ENCODE measurements at places on chromosomes 4 and X. TPM values are rescaled to one million over a fixed set of nuclear protein-coding genes. Genes with fewer than 3 reads are reported as not detected.

SOD3 gene
- not detected for total RNA-seq

SSR4 gene
- 265 TPM for total RNA-seq

RAB33A gene
- total RNA-seq, result 20.6 TPM

ERVMER34-1 gene
- 0.56 TPM for total RNA-seq

SHOX gene
- not detected for total RNA-seq

VCX2 gene
- not detected for total RNA-seq

- no peak for DNase-seq
These were observed 923.6 kb upstream of the TENM3 start for GRCh38 chr4:181319629-181320028.

- DNase-seq, result no peak
These were observed 3.3 kb downstream of the IL13RA1 start for GRCh38 chrX:118730500-118731247.

DNA sequence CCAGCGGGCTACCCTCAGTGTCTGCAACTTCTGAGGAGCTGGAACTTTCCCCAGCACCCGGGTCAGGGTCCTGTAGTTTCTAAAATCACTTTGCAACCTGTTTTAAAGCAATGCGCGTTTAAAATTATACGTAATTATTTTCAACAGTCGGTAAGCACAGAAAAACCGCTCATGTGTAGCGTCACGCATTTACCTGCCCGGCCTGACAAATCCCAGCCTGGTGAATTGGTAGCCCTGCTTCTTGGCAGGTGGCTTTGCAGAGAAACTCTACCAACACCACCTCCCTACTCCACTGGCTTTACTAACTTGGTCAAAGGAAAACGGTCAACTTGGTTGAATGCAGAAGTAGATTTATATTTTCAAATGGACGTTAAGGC is 640 bp downstream of the BANK1 start:
- no peak for DNase-seq

- DNase-seq, result no peak
These were observed 22.4 kb downstream of the IL3RA start for GRCh38 chrX:1358793-1359476.

GRCh38 chr4:155599596-155599995 is 67.1 kb upstream of the GUCY1A1 start:
- no peak for DNase-seq

DNA sequence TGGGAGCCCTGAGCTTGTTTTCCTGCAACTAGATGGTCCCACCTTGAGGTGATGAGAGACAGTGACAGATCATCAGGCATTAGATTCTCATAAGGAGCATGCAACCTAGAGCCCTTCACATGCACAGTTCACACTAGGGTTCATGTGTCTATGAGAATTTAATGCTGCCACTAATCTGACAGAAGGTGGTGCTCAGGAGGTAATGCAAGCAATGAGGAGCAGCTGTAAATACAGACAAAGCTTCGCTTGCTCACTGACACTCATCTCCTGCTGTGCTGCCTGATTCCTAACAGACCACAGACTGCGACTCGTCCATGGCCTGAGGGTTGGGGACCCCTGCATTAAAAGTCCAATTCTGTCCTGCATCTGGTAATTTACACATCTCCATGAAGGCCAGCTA is 141.6 kb downstream of the KCNIP4 start:
- no peak for DNase-seq

GRCh38 chrX:23773601-23774175 is 9.3 kb upstream of the SAT1 start:
- DNase-seq, result peak; percentile 85

DNA sequence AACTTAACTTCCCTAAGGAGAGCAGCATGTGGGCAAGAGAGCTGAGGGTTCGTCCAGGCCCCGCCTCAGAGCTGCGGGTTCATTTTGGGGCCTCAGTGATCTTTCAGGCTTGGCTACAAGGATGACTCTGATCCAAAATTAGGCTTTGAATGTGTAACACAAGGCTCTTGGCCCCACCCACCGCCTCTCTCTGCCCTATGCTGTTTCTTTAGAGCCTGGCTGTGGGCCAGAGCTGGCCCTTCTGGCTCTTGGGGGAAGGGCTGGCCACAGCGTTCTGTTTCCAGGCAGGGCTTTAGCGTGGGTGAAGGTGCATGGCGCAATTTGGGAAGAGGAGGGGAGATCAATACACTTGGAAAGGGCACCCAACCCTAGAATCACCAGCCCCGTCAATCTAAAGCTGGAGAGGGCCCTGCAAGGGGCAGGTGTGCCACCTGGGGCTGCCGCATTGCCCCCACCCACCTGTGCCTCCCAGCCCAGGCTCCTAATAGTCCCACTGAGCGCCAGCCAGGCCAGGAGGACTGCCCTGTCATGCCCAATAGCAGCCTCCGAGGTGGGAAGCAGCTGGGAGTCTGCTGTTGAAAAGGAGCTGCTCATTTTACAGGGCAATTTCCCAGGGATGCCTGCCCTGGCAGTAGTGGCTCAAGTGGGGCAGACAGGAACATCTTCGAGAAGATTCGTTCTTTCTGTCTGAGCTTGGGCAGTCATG is 84.5 kb upstream of the MAML3 start:
- DNase-seq, result no peak

DNA sequence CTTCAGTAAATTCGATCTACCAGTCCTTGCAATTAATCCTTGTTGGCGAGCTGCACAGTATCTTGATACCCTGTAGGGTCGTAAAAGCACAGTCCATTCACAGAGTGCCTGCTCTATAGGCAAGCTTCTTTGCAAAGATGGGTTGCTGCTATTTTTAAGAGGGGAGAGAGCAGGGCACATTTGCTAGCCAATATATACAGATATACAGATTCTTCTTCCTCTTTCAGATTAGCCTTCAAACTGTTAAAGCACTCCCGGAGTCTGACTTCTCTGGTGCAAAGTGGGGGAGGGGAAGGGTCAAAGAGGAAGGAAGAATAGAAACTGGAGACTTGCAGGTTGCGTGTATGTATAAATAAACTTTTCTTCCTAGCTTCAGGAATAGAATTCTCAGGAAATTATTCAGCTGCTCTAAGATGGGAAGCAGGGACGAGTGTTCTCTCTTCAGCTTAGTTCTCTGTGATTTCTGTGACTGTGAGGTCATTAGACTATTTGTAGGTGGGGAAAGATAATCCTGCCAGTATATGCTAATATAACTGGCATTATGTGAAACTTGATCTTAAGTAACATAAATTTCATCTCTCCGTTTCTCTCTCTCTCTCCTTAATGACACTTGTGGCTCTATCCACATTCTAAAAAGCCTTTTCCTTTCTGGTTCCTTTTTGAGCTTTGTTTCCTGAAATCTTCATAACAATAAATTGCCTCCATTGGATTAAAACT is at the start of gene CYSLTR1:
Gene CYSLTR1 (minus strand): TSS at position 242 of the 717 bp plus-strand sequence. CDS start 53,865 bp downstream, outside the sequence.
- peak; percentile 69 for DNase-seq

DNA sequence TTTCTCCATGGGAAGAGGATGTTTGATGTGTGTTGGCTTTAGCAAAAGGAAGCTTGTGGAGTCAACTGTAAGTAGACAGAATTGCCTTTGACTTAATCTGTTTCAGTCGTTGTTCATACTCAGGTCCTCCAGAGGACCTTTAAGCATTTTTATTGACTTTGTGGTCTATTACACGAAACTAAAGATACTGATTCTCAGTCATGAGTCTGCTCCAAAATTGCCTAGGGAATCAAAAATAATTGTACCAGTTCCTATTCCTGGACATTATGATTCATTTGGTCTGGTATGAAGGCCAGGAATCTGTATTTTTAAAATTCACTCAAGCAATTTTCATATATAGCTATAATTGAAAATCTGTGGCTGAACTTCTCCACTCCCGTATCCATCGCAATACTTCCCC is 38.6 kb downstream of the AR start:
- no peak for DNase-seq

DNA sequence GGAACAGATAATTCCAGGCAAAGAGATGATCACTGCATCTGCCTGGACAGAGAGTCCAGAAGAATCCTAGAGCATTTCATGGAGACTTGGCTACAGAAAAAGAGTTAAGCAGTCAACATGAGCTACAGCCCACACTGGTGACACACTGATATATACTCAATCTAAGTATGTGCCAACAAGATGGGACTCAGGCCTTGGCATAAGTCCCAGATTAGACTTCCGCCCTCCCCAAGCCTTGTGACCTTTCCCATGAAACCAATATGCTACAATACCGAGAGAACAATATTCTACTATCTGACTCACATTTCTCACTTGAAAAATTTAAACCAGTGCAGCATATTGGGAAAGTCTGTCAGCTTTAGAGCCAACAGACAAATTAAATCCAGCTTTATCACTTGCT is 65.7 kb upstream of the SLITRK2 start:
- DNase-seq, result no peak

DNA sequence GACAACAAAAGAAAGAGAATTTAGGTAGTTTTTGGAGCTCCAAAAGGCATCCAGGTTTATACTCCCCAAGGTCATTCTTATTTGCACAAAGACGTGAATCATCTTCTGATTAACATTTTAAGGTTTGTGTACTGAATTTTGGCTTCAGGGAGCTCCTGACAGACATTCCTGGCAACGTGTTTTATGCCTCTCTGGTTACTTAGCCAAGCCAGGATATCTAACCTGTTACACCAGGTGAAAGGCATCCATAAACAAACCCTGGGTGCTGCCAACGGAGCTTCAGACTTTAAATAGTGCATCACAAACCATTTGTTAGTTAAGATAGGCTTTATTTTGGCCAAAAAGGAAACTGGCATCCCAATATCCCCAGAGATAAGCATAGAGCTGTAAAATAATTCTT is 997.3 kb downstream of the ARAP2 start:
- no peak for DNase-seq

DNA sequence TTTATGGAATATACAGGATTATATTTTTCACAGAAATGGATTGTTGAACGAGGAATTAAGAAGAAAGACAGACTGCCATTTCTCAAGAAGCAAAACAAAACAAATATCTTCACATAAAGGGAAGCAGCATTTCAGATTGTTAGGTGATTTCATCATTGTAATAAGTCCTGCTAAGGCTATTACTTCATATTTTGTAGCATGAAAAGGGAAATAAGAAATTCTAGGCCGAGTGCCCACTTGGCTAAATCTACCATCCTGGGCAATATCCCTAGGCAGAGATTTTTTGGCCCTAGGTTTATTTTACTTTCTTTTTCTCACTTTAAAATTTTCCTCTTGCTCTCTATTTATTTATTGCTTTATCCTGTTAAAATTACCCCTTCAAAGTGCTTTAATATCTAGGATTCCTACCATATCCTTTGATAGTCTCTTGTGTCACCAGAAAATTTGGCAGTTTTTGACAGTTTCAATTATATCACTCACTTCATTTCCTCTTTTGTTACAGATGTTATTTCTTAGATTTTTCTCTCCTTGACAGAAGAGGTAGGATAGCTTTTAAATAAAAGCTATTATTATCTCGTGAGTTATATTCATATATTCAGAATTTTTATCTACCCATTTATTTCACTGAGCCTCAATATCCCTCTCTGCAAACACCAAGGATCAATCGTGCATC is 142.3 kb downstream of the PDGFC start:
- DNase-seq, result no peak

- no peak for DNase-seq
These were observed 332.5 kb upstream of the ZFP42 start for GRCh38 chr4:187663076-187663475.

GRCh38 chrX:120304256-120304655 is 7.0 kb downstream of the TMEM255A start:
- no peak for DNase-seq

DNA sequence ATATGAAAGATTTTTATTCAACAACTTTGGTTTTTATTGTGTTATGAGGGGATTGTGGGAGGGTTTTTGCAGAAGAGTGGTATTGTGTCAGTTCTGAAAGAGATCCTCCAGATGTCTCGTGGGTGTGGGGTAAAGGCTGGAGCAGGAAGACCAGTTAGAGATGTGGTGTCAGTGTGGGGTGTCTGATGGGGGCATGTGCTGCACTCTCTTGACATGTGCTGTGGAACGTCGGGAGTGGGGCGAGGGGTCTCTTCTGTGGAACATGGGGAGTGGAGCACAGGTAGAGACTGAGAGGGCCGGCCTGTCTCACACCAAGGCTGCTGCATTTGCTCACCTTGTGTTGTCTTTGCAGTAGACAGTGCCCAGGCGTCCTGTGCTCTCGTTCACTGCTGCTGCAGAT is 37.6 kb downstream of the FAM193A start:
- DNase-seq, result no peak

DNA sequence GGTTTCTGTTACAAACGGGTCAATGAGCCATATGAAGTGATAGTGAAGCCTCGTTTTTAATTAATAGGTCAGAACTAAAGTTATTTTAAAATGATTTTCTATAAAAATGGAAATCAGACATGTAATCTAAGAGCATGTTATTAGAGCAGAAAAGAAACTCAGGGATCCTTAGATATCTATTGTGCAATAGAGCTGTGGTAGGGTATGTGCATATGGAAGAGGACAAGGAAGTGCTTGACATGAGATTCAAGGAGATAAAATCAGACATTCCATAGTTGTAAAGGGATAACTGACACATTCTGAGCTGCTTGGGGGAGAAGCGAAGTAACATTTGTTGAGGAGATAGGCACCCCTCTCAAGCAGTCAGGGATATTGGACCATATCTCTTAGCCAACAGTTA is 143.0 kb downstream of the AFF2 start:
- DNase-seq, result no peak

DNA sequence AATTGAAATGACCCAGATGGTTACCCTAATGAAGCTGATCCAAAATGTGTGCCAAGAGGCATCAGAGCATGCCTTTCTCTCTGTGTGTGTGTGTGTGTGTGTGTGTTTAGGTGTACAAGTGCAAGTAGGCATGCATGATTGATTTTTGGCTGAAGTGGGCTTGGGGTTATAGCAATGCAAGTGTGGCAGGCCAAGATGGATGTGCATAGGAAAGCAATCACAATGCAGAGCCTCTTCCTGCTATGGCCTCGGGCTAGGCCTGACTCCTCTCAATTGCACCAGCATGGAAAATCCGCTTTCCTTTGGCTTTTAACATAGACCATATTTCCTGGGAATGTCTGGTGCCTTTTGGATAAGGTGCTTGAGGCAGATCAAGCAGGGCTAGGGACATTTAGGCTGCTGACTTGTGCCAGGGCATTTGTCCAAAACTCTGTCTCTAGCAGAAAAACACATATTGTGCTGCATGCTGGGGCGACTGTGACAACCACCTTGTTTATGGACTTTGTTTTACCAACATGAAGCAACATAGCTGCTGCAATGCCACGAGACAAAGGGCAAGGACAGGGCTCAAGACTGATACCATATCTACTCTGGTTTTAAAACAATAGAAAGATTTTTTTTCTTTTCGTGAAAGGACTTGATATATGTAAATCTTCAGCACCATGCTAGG is 395.7 kb downstream of the RAPGEF2 start:
- no peak for DNase-seq

DNA sequence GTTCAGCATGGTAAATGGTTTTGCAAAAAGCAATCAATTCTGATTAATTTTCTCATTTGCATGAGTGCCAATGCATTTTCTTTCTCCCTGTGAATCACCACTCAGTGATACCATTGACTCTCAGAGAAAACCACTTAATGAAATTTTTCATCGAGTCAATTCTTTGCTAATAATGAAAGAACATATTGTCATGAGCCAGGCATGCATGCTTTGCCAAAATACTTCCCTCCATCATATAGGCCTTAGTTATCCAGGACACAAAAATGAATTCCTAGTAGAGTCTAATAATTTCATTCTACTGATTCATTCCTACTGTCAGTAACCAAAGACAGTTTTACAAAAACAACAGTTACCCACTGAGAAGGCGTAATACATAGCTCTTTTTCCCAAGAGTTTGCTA is 680.0 kb downstream of the TRIML1 start:
- no peak for DNase-seq
